Effector CD4-positive, alpha-beta T cell (primary cell): ENCODE measurements at places on chromosomes 16 and 17.

- no peak for DNase-seq
Observed at GRCh38 chr16:272633-273546, 2.9 kb downstream of the RGS11 start.

GRCh38 chr16:27413956-27414355 is 12.0 kb downstream of the IL21R start:
- no peak for DNase-seq

DNA sequence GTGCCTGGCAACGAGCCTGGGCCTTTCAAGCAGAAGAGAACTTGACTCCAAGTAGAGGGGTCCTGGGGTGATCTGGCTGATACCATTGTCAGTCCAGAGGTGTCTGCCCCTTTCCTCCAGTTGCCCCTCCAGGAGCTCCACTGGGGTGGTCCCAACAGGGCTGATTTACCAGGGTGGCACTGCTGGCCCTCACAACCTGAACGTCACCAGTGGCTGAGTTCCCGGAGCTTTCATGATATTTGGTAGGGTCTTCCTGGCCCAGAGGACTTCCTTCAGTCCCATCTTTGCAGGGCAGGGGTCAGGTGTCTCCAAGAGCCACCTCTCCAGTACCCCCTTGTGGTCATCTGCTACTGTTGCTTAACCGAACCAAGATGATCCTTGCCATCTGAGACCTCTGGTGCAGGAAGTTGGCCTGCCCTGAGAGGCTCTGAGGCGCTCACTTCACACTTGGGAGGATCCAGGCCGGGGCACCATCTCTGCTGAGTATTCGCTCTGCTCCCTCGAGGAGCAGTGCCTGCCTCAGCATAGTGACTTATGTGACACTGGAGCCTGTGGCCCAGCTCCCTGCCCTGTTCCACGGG is 3.5 kb downstream of the LIMD2 start:
- peak; percentile 18 for DNase-seq

- no peak for DNase-seq
Observed at GRCh38 chr17:44636562-44636961, 19.7 kb upstream of the MEIOC start.

- DNase-seq, result no peak
Observed at GRCh38 chr17:61466246-61466645, 14.0 kb downstream of the TBX4 start.

- DNase-seq, result no peak
Observed at GRCh38 chr17:75738218-75738802, 17.1 kb downstream of the ITGB4 start.

DNA sequence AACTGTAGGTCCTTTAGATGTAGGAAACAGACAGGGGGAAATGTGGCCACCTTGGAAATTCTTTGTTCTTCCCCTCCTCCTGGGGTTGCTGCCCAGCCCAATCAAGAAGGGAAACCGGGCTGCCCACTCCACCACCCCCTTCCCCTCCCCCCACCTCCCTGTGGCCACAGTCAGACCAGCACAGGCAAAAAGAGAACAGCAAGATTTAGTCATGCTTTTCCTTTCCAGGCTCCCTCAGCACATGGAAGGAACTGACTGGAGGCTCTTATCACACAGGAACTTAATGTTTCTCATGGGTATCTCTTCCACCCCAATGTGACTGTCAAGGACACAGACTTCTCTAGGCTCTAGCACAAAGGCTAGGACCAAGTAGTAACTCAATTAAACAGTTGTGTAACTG is 3.0 kb upstream of the CCL1 start:
- DNase-seq, result no peak

GRCh38 chr17:40475234-40475908 is 26.1 kb downstream of the TNS4 start:
- no peak for DNase-seq

GRCh38 chr16:68073902-68074760 is 11.0 kb upstream of the NFATC3 start:
- DNase-seq, result no peak
